ENCODE measurements at places on chromosomes 7 and 10.
A peak's percentile ranks its signal among the peaks of the same experiment; 100 is the strongest.

DNA sequence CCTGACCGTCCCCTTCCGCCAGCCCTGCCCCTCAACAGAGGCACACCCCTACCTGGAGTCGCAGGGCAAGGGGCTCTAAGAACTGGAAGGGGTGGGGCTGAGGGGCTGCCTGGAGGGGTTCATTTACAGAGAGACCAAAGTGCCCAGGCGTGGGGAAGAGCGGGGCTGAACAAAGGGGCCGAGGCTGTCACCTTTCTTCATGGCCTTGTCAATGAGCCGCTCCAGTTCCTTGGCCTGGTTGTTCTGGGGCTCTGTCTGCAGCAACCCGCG lies 2.3 kb upstream of the CLDN15 start:
- DNase-seq: no peak

DNA sequence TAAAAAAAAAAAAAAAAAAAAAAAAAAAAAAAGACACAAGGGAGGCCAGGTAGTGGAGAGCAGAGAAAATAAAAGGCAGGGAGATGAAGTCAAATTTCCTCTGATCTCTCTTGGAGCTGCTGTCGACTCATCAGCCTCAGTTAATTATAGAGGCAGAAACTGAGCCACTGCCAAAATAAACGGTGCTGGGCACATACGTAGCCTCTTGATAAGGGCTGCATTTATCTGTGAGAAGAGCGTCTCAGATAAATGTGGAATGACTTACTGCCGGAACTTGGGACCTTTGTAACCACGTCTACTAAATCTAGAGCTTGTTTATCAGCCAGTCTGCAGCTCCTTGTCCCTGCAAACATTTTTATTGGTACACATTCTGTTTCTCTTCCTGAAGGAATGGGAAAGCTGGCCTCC lies 162.3 kb downstream of the BAMBI start:
- no peak for DNase-seq

DNA sequence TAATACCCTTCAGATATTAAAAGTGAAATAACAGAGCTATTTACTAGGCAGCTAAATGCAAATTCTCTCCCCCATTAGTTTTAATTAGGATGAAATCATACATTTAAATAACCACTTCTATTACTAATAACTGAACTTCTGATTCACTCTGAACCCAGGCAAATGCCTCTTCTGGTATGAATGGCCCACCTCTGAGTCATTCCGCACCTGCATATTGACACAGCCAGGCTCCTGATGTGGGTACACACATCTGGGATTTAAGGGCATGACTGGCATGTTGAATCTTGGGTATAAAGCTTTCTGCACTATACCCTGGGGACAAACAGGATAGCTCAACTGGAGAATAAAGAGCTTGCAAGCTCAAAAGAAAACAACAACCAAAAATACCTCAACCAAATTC lies 140.9 kb downstream of the AUTS2 start:
- DNase-seq: peak; percentile 85

- no peak for DNase-seq
These were observed 38.0 kb downstream of the KCNMA1 start for GRCh38 chr10:77599651-77600050.

DNA sequence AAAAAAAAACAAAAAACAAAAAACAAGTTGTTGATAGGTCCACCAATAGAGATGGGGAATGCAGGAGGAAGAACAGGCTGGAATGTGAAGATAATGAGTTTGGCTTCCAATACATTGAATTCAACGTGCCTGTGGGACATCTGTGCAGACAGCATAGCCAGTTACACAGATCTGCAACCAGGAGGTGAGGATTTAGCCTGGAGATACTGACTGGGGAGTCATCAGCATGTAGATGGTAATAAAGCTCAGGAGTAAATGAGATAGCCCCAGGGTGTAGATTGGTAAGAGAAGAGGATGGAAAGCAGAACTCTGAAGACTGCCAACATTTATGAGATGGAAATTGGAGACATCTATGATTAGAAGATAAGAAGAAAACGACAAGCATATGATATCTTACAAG lies 4.7 kb upstream of the TRIM8 start:
- DNase-seq: no peak

GRCh38 chr10:60532696-60533468 lies 143.2 kb upstream of the ANK3 start:
- DNase-seq: no peak

DNA sequence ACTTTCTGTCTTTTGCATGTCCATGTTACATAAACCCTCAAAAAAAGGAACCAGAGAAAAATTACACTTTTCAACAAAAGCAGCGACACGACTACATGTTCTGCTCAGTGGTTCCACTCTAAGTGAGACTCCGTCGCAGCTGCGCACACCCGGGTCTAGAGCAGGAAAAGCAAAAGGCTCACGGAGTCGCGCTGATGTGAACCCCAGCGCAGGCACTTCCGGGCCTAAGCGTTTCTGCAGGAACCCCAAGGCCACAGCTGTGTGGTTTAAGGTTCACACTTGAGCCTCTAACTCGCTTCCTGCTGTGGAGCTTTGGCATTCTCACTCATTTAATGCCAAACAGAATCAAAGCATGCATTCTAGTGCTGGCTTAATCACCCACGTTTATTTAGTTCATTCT lies 240.3 kb downstream of the DNAJB6 start:
- DNase-seq: no peak

DNA sequence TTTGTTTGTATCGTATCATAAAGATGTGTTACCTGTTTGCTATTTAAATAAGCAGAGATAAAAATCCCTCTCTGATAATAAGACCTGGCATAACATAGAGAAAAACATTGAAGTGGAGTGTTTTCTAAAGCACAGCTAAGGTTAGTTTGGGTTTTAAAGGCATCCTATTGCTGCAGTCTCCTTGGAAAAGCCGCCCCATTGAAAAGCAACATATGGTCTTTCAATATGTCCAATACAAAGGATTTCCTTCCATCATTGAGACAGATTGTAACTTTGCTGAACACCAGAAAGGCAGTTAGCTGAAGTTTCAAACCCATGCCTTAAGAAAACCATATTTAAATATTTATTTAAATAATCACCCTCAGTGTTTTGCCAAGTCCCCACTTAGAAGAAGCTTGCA lies 898.5 kb upstream of the KCND2 start:
- DNase-seq: no peak

- no peak for DNase-seq
These were observed 68.2 kb downstream of the ASB13 start for GRCh38 chr10:5598085-5598690.

DNA sequence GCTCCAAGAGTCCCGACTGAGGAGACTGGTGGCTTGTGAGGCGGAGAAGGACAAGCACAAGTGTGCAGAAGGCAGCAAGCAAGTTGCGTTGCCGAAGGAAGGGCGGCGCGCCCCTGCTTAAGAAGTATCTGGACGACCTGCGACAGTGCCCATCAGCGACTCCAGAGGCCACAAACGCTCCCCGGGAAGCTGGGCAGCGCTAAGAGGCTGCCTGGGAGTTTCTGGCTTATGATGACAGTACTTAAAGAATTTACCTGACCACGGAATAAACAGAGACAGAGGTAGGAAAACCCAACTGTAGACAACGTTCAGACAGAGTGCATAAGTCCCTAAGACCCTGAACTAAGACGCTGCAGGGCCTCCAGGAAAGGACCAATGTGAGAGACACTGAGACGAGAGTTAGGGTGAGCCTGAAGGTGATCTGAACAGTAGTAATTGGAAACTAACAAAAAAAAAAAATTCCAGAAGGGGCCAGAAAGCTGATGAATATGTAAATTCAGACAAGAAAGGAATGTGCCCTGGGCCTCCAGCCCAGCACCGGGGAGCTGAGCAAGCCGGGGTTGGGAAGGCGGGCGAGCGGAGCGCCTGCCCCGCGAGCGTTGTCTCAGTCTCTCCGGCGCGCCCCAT lies 1.0 kb downstream of the OSBPL3 start:
- peak; percentile 82 for DNase-seq

- no peak for DNase-seq
These were observed 338.3 kb downstream of the CXCL12 start for GRCh38 chr10:44046605-44047004.

- no peak for DNase-seq
These were observed 82.7 kb downstream of the AKR1D1 start for GRCh38 chr7:138158739-138159528.

- DNase-seq: no peak
These were observed 111.3 kb downstream of the UBE2H start for GRCh38 chr7:129841465-129841864.

All from SW480 (cell line).